Right cardiac atrium (tissue), 5 donors: ENCODE measurements at places on chromosomes 3 and 15. TPM values are rescaled to one million over a fixed set of nuclear protein-coding genes. Genes with fewer than 3 reads are reported as not detected.
A peak's percentile ranks its signal among the peaks of the same experiment; 100 is the strongest.

DNA sequence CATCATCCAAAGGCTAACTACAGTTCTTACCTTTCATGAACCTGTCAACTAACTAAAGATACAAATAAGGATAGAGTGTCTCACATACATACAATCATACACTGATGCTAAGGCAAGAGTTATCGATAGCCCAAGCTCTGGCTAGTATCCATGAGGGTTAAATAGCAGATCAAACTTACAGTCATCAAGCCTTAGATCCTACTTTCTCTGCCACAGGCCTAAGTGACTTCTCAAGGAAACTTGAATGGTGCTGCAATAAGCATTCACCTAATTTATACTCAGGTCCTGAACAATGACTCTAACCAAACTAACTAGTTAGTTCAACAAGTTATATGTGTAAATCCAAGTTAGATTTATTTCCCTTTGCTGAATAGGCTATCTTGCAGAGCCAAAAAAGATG, 51.0 kb downstream of the ALDH1A2 start:
- no peak for DNase-seq

- DNase-seq: peak; percentile 56
Observed at GRCh38 chr15:70271422-70272088, 173.8 kb upstream of the TLE3 start.

DNA sequence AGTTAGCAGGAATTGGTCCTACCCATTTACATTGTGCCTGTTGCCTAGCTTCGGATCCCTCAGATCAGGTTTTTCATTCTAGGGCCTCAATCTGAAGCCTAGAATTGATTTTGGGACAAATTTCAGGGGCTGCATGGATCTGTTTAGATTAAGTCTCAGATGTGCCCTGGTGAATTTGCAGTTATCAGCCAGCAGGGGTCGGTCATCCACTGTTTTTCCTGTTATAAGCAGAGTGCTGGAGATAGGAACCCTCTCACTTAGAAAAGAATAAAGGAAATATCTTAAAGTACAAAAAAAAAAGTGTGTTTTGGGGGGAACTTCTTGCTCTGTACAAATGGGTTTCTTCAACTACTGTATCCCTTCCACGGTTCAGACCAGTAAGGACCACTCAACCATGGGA, 212.5 kb downstream of the BCHE start:
- DNase-seq: no peak

DNA sequence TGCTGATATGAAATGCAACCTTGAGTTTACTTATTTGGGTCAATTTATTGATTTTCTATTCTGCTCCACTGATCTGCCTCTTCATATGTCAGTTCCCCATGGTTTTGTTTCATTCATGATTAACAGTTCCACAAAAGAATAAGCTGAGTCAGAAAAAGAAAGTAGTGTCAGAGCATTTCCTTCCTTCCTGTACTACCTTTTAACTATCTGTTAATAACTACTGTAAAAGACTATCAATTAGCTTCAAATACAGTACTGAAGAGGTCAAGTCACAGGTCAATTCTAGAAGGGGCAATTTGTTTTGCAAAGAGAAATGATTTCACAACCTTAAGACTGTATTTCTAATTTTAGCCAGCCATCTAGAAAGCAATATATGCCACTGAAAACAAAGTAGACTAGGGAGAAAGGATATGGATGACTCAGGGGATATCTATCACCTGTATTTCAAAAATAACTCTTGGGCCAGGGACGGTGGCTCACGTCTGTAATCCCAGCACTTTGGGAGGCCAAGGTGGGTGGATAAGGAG, 129.5 kb downstream of the TFDP2 start:
- no peak for DNase-seq

GRCh38 chr3:177753451-177754155, 556.3 kb upstream of the TBL1XR1 start:
- peak; percentile 64 for DNase-seq

DNA sequence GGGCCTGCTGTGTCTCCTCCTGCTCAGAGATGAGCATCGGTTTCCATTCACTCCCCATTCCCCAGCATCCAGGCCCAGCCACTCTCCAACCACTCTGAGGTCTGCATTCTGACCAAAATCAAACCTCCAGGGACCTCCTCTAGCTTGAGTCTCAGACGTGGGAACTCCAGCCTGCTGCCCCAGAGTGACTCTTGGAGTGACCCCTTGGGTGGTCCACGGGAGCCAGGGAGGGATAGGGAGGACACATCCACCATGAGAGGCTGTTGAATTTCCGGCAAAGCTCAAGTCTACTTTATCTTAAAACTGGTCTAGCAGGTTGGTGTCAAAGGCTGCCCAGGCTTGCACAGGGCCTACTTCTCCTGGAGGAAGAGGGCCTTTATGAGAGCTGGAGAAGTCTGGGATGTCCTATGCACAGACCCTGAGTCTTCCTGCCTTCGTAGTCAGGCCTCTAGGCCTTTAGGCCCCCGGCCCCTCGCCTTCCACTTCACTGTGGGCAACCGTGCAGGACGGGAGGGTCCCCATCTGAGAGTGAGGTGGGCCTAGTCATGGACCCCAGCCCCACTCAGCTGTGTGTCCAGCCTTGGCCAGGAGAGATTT, 8.9 kb downstream of the CISH start:
- peak; percentile 57 for DNase-seq

DNA sequence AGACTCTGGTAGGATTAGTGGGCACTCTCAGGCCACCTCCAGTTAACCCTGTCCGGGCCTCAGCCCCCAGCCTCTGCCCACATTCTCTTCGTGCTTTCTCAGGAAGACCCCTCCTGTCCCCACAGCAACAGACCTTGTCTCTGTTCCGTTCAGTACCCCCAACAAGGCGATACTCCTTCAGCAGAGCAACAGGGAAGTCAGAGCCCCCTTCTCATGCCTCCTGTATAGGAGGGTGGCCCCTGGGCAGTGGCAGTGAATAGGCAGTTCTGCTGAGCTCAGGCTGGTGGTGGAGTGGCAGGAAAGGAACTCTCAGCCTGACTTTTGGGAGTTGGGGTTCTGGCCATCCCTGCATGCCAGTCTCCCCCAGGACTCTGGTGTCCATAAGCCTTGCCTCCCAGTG, 513 bp downstream of the SEMA3B start:
- DNase-seq: no peak

- no peak for DNase-seq
Observed at GRCh38 chr3:26358405-26358804, 264.2 kb upstream of the LRRC3B start.

DNA sequence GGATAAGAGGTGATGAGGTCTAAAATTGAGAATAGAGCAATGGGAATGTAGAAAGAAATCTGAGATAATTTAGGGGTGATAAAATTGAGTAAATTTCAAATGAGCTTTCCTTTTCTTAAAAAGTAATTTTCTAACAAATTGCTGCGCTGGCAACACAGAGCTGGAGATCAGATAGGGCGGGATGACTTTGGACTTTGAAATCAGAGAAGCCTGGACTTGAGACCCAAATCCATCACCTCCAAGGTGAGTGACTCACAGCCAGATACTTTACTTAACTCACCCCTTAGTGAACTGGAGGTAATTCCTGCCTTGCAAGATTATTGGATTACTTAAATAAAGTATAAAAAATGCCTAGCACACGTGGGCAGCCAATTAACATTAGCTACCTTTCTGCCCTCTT, 80.8 kb downstream of the P2RY1 start:
- DNase-seq: no peak

- no peak for DNase-seq
Observed at GRCh38 chr15:43518197-43518761, 871 bp downstream of the MAP1A start.

DNA sequence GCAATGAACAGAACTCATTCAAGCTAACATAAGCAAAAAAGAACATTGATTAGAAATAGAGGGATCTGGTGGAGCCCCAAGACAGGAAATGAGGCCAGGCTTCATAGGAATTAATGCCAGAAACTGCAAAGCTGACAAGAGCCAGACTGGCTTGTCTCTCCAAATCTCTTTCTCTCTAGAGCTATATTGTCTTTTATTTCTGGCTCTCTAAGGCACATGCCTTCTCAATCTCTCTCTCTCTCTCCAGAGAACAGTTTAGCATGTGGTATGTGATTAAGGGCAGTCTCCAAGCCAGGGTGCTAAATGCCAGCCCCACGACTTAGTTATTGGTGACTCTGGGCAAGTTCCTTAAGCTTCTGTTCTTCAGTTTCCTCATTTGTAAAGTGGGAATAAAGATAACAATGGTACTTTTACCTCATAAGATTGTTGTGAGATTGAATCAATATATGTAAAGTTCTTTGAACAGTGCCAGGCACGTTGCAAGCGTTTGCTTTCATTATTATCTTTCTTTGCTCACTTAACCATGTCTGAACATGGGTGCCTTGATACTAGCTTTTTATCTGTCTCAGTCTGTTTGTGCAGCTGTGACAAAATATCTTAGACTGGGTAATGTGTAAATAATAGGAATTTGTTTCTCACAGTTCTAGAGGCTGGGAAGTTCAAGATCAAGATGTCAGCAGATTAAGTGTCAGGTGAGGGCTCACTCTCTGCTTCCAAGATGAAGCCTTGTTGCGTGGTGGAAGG, 123.2 kb downstream of the BDH1 start:
- no peak for DNase-seq

DNA sequence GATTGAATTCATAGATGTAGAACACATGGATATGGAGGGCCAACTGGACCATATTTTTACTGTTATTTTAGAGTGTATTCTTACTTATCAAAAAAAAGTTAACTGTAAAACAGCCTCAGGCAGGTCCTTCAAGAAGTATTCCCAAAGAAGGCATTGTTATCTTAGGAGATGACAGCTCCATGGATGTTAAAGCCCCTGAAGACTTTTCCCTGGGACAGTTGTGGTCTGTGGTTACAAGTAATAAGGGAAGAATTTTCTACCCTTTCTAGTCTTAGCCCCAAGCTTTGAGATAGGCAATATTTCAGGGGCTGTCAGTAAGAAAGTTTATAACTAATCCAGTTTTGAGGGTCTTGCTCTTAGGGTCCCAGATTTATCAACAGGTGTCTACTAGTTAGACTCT, 62.5 kb downstream of the LRRC49 start:
- DNase-seq: no peak

DNA sequence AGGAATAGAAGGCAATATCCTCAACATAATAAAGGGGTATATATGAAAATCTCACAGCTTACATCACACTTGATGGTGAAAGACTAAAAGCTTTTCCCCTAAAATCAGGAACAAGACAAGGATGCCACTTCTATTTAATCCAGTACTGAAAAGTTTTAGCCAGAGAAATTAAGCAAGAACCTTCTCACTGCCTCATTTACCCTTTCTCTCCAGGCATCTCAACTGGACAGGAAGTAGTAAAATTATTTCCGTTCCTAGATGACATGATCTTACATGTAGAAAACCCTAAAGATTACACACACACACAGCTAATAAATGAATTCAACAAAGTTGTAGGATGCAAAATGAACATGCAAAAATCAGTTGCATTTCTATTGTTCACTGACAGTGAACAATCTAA, 11.2 kb downstream of the SCAP start:
- no peak for DNase-seq

GRCh38 chr3:195385526-195385925, 57.3 kb downstream of the ACAP2 start:
- DNase-seq: no peak

- DNase-seq: no peak
Observed at GRCh38 chr3:109643590-109643989, 306.2 kb upstream of the DPPA4 start.

- peak; percentile 49 for DNase-seq
Observed at GRCh38 chr15:75195122-75195765, 6.4 kb upstream of the C15orf39 start.

DNA sequence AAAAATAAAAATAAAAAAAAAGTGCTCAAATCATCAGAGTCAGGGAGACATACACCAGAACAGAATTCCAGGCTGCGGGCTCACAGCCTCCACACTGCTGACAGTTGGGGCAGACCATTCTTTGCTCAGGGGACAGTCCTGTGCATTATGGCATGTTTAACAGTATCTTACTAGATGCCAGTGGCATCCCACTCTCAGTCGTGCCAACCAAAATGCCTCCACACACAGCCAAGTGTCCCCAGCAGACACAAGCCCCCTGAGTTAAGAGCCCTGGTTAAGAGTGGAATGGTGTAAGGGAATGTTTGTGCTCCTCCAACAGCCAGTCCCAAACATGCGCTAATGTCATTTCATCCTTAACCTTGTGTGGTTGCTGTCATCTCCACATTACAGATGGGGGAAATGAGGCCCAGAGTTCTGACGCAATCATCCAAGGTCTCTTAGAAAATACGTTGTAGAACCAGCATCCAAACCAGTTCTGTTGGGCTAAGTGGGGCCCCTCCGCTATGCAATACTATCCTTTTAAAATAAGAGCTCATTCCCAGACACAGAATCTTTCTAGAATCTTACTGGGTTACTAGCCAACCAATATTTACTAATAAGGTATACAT, 26.0 kb downstream of the CFAP92 start:
- no peak for DNase-seq

GRCh38 chr3:162338514-162338913, 841.9 kb downstream of the OTOL1 start:
- DNase-seq: no peak

DNA sequence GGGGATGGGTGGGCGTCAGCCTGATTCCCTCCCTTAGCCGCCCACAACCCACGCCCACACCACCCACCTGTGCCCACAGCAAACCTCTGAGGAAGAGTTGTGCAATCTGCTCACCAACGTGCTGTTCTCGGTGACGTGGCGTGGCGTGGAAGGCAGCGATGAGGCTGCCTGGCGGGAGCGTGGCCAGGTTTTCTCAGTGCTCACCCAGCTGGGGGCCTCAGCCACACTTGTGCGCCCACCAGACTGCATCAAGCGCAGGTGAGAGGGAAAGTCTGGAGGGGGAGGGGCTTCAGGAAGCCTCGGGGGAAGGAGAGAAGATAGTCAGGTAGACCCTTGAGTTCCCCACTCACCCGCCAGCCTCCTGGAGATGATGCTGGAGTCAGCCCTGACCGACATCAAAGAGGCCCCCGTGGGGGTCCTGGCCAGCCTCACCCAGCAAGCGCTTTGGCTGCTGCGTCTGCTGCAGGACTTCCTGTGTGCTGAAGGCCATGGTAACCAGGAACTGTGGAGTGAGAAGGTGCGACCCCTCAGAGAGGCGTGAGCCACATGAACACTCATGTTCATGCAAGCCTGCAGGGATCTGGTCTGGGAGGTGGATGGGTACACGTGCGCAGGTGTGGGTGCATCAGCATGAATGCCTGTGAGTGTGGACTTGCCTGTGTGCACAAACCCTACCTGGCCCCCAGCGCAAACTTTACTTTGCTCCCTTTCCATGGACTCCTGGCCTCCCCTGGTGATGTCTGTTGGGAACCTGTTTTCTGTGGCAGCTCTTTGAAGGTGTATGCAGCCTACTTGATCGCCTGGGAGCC, 21.7 kb downstream of the NBEAL2 start:
- DNase-seq: no peak

GMNC gene
- total RNA-seq: 0.22 TPM

ZNF502 gene
- total RNA-seq: 3.4 TPM

ZDHHC23 gene
- 1.2 TPM for total RNA-seq

NR2E3 gene
- total RNA-seq: not detected

VEPH1 gene
- 0.22 TPM for total RNA-seq

ZPLD1 gene
- 0.17 TPM for total RNA-seq

CHRD gene
- total RNA-seq: 10.0 TPM

WNT5A gene
- total RNA-seq: 11.7 TPM

GOLGA8T gene
- 1.8 TPM for total RNA-seq

COMMD2 gene
- total RNA-seq: 17.0 TPM
